ENCODE measurements at places on chromosomes 2 and 18. TPM values are rescaled to one million over a fixed set of nuclear protein-coding genes. Genes with fewer than 3 reads are reported as not detected.

The ALPP gene
- not detected for total RNA-seq

The UGT1A9 gene
- total RNA-seq, result not detected

The PJVK gene
- 4.2 TPM for total RNA-seq

The VIL1 gene
- not detected for total RNA-seq

Measured in temporal lobe (tissue), 4 donors.